Brain pericyte (primary cell): ENCODE measurements at places on chromosomes 7 and 10.
A peak's percentile ranks its signal among the peaks of the same experiment; 100 is the strongest.

DNA sequence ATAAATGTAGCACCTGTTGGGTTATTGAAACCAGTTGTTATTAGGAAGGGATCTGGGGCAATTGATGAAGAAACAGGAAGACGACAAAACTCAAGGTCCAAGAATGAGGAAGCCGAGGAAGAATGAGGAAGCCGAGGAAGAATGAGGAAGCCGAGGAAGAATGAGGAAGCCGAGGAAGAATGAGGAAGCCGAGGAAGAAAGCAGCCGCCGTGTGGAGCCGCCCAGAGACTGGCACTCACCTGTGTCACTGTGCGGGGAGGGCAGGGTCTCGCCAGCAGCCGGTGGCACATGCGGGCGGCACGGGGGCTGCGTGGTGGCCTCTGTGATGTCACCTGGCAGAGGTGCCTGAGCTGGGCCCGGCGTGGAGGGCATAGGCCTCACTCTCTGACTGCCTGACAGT is 71.1 kb upstream of the CFAP46 start:
- DNase-seq = no peak

DNA sequence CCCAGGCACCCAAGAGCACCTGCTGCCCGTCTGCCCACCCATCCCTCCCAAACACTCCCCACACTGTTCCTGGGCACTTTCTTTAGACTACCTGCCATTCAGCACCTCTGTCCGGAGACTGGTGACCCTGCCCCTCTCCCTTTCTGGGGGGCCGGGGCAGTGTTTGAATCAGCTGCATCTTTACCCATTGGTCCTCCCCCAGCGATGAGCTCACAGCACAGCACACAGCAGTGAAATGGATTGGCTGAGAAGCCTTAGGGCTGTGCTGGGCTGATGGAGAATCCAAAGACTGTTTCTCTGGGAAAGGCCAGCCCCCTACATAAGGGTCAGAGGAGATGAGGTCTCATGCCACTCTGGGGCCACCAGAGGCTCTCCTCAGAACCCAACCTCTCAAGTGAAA is 40.2 kb downstream of the VWA2 start:
- no peak for DNase-seq

DNA sequence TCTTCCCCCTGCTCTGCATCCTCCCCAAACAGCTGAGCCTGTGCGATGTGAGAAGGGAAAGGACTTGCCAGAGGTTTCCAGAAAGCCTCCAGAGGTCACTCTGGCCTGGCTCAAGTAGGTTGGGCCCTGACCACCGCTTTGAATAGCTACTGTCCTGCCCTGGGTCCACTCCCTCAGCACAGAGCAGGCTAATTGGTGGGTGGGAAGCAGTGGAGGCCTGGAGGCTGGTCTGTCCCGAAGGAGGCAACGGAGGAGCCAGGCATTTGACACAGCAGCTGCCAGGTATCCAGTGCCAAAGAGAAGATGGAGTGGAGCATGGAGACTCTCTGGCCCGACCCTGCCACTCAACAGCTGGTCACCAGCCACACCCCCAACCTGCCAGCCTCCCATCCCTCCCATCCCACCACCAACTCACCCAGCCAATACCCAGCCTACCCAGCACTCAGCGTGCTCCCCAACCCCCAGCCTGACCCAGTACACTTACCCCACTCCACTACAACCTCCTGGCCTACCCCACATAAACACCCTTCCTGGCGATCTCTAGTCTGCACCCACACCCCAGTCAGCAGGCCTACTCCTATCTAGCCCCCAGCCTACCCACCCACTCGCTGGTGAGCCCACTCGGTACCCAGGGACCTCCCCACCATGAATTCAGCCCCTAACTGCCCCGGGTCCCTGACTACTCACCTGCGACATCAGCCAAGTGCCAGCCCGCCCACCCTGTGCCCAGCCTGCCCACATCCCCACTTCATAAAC is 64.6 kb upstream of the COL13A1 start:
- no peak for DNase-seq

GRCh38 chr10:133455196-133455595 is 1.5 kb downstream of the SCART1 start:
- DNase-seq = no peak

DNA sequence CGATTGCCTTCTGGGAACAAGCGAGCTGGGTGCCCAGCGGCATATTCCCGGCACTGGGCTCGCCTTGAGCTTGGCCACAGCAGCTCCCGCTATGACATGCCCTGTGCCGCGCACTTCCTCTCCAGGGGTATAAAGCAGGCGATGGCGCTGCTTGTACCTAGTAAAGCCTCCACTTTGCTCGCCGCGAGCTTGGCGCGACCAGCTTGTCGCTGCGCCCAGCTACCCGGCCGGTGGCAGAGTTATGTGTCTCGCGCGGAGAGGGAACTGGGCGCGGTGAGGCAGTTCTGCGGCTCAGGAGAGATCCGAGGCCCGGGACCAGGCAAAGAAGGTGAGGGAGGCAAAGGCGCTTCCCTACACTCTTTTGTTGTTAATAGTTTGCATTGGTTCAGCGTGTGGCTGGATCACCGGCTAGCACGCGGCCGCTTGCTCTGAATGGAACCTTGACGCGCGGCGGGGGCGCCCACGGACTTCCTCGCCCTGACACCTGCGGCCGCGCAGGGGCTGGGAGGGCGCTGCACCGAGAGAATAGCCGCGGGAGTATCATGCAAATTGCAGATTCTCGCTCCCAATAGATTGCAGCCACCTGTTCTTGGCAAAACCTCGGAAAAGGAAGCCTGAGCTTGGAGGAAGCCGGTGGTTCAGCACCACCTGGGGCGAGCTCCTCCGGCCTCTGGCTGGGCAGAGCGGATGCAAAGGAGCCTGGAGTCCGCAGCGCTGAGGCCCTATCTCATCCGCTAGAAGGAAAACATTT is 3.0 kb upstream of the BUB3 start:
- no peak for DNase-seq

DNA sequence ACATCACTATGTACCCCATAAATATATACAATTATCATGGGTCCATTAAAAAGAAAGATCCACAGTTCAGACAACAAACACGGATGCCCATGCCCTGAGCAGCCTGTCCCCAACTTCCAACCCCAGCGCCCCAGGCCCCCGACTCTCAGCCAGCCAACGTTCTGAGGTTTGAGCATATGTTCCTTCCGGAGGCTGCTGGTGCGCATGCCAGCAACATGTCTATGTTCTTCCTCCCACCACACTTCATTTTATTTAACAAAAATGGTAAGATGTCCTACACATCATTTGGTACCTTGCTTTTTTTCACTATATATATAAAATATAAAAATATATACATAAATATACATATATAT is 250.9 kb downstream of the MAD1L1 start:
- no peak for DNase-seq

- no peak for DNase-seq
These were observed 16.5 kb upstream of the FXYD4 start for GRCh38 chr10:43354879-43355380.

DNA sequence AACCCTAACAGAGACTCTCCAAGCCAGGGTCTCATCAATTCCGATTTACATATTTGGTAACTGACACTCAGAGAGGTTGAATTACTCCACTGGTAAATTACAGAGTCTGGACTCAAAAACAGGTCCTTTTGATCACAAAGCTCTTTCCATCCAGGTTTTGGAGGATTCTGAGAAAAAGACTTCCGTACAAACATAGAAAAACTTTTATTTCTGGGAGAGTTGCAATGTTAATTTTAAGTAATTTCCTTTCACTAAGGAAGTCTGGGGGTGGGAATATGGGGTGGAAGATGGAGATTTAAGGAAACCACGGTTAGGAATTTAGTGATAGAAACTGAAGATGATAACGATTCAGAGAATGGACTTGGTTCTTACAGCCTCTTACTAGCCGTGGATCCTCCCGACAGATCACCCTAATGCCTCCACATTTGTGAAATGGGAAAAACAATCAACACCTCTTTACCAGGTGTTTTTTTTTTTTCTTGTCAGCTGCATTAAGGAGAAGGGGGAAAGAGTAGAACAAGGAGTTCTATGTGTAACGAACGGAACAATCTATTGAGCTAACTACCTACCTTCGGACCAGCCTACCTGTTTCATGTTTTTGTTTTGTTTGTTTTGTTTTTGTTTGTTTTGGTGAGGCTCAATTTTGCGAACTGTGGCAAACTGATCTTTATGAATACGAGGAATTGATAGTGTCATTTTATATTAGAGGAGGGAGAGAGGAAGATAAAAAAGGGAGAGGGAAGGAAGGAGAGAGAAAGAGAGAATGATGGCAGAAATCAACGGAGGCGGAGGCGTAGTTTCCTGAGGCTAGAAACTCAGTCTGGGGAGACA is 1.7 kb upstream of the RBM20 start:
- DNase-seq = no peak

DNA sequence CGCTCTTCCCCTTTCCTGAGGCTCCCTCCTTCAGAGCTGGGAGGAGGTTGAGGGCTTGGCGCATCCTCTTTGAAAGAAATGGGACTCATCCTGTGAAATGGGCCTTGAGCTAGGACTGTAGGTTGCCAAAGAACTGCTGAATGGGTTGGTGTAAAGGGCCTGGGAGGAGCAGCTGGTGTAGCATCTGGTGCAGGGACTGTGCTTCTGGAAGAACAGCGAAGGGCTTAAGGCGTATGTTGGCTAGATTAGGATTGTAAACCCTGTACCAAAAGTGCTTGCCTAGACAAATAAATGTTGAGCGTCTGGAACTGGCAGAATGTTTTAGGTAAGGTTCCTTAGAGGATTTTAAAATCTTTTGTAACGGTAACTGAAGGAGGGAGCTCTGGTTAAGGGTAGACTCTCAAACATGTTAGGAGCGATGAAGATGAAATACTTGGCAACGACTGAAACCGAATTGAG is 563 bp downstream of the STAM start:
- DNase-seq = peak; percentile 12

- no peak for DNase-seq
These were observed 177.8 kb upstream of the RHEB start for GRCh38 chr7:151697515-151697895.

DNA sequence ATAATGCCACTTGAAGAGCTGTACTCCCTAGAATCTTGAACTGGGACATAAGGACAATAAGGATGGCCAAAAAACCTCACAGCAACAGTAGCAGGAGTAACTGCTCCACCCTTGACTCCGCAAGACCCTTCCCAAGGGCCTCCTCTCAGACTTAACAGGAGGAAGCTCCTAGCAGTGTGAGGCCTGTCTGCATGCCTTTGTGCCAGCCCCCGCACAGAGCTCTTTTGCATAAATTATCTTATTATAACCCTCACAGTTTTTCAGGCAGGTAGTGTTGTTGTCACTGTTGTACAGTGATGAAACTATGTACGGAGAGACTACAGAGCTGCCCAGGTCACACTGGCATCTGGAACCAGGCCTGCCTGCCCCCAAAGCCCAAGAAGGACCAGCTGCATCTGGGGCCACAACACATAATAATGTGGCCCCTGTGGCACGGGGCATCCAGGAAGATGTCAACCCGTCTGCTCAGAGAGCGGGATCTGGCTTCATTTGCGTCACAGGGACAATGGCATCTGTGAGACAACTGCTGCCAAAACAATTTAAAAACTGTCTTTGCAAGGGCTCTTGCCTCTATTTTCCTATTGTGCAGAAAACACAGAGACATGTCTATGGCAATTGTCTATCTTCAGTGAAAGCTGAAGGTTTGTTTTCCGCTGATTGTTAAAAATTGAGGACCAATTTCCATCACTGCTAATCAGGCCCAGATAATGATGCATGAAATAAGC is 249.3 kb upstream of the GRB10 start:
- DNase-seq = no peak

- no peak for DNase-seq
These were observed 58.0 kb downstream of the PDSS1 start for GRCh38 chr10:26755443-26755903.

- DNase-seq = peak; percentile 1
These were observed 305.5 kb downstream of the DNAJB9 start for GRCh38 chr7:108875139-108875538.

DNA sequence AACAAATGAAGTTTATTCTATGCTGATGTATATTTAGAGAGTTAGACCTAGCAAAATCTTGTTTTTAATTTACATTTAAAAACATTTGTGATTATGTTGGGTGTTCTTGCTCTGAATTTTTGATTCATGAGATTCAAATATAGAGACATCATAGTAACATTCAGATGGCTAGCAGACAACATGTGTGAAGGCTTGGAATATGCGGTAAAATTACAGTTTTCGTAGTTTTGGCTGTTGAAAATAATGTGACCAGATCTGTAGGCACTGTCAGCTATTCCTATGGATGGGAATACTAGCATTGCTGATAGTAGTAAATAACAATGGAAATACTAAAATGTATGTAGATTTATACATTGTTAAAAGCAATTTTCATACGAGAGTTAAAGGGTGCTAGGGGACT is 131.9 kb downstream of the KAT6B start:
- DNase-seq = no peak

DNA sequence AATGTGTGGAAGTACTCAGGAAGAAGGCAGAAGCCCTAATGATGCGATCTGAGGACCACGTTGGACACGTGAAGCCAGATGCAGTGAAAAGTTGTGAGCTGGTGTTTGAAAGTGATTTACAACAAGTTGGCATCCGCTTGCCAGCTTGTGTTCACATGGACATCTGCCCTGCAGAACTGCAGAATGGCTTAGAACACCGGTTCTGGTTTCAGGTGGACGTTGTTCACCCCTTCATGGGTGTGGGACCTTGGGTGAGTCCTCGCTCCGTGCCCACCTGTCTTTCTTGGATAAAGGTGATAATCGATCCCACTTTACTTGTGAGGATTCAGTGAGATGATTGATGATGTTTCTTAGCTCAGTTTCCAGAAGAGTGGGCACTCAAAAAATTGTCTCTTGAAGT is 53.8 kb downstream of the CAMK1D start:
- no peak for DNase-seq
